Non-pigmented ciliary epithelial cell (primary cell): ENCODE measurements at places on chromosomes 16 and 17.

DNA sequence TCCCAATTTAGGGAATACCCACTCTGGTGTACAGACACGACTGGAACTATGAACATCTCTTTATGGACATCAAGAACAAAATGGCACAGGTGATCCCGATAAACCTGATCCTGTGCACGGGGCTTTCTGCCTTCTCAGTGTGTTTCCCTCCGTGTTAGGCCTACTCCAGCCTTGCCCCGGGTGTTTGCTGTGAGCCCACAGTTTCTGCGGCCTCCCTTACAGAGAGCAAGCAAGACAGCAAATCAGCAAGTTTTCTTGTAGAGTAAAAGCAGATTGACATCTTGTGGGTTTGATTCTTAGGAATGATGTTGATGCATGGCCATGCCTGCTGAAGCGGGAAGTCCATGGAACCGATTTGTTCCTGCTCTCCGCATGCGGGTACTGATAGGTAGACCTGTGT lies 26.4 kb upstream of the ENDOV start:
- DNase-seq: no peak

DNA sequence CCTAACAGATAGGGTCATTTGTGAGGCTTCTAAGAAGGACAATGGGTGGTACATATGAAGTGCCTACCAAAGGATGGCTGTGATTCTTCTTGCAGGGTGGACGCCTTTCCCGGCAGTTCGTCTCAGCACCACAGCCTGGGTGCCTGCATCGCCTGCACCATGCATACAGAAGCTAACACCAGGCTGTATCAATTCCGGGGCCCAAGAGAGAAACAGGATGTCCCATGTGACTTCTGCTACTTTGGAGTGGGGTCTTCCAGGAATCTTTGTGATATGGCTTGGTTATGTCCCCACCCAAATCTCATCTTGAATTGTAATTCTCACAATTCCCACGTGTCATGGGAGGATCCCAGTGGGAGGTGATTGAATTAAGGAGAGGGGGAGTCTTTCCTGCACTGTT lies 251.6 kb upstream of the TNRC6C start:
- DNase-seq: no peak

DNA sequence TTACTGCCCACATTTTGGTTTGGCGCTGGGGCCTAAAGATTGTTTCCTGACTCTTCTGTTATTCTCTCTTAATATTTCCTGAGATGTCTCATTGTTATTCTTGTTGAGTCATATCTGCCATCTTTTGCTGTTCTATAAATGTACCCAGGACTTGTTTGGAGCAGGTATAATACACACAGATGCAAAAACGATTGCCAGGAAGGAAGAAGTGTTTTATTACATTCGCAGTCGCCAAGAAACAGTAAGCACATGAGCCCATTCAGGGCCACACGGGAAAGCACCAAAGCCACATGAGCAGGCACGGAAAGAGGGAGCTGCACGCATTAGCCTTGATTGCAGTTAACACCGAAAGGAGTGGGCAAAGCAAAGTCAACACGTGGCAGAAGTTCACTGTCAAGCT lies 70.2 kb downstream of the ARHGAP44 start:
- no peak for DNase-seq

GRCh38 chr17:7572588-7573323 lies 6.7 kb upstream of the CD68 start:
- peak; percentile 97 for DNase-seq

- DNase-seq: no peak
These were observed 3.2 kb downstream of the NTN1 start for GRCh38 chr17:9024497-9024896.

- no peak for DNase-seq
These were observed 42.7 kb downstream of the CMIP start for GRCh38 chr16:81487301-81487720.

DNA sequence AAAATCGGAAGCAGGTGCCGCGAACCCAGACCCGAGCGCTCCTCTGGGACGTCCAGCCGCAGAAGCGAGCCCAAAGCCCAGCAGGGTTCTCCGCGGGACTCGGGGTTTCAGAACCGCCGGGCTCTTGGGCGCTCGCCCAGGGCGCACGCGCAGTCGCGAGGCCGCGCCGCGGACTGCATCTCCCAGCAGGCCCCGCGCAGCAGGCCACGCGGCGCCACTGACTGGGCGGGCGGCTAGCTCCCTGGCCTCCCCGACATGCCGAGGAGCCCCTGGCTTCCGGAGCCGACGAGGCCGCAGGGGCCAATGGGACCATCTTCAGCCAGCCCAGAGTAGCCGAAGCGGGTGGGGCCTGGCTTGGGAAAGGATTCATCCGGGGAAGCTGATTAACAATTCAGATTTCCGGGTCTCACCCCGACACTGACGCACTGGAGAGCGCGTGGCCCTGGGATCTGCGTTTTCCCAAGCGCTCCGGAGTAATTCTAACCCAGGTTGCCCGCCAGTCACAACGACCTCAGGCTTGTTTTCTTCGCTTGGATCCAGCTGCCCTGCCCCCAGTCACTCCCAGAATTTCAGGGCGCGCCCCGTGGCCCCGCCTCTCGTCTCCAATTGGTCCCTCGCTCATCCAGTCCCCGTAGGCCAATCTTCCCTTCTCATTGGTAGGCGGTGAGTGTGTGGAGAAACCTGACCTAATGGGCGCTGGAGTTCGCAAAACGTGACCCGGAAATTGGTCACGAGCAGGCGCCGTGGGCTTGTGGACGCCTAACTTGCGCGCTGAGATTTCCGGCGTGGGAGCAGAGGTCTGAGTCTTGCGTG lies at the start of gene ZNF263:
Gene ZNF263, plus strand, starts transcription at position 762 of the 813 bp plus-strand sequence. CDS start 328 bp downstream, outside the sequence.
- DNase-seq: peak; percentile 90

DNA sequence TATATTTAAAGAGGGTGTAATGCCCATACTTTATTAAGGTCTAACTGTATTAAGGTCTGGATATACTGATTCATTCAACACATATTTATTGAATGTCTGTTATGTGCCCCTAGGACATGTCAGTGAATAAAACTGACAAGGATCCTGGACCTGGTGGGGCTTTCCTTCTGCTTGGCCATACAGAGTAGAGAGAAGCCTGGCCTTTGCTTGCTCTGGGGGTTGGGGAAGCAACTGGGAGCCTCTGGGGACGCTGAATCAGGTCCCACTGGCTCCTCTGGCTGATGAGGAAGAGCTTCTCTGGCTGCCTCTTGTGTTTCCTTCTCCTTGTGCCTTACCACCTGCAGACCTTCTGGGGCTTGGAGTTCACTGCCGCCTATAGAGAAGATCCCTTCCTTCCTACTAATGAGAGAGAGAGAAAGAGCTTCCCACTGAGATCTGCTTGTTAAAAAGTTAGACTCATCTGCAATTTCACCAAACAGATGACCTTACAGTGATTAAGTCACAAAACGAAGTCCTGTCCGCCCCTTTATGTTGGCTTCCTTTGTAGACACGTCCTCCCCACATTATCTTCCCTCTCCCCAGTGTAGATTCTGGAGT lies 49.7 kb downstream of the MSI2 start:
- no peak for DNase-seq

DNA sequence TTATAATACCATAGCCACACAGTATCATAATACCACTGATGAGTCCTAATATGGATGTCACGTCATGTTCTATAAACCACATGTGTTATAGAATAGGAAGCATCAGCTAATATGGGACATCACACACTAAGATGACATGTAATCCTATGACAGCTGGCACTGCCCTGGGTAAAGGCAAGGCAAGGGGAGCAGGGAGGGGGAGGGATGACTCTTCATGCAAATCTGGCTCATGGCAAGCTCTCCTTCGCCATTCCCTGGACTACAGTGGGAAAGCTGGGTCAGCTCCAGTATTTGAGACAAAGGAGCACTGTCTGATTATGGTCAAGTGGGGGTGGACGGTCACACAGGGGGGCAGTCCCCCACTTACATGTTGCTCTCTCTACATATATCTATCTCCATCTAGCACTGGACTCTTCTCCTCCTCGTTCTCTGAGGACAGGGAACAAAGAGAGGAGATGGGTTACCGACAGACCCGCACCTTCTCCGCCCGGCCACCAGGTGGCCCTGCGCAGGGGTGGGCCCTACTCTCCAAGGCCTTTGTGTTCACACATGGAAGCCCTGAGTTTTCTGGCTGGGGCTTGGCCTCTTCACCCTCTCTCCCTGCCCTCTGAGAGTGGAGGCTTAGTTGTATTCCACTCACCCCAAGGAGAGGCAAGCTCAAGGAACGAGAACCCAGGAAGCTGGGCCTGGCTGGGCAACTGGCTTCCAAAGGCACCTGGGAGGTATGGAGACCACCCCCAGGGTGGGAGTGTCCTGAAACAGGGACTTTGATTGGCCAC lies 23.4 kb upstream of the MPO start:
- DNase-seq: no peak

GRCh38 chr16:76268824-76269223 lies 8.4 kb upstream of the CNTNAP4 start:
- no peak for DNase-seq

DNA sequence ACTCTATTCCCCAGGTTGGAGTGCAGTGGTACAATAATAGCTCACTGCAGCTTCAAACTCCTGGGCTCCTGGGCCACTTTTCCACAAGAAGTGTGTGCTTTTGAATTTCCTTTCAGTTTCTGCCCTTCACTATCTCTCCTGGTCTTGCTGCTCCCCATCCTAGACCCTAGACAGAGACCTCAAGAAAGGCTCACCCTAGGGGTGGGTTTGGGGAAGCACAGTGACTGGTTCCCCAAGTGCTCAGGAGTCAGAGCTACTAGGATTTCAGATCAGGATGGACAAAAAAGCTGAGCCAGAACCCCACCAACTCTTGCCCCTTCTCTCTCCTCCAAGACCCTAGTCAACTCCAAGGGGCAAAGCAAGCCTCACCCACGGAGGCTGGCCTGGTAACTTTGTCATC lies 1.6 kb upstream of the SEBOX start:
- no peak for DNase-seq

DNA sequence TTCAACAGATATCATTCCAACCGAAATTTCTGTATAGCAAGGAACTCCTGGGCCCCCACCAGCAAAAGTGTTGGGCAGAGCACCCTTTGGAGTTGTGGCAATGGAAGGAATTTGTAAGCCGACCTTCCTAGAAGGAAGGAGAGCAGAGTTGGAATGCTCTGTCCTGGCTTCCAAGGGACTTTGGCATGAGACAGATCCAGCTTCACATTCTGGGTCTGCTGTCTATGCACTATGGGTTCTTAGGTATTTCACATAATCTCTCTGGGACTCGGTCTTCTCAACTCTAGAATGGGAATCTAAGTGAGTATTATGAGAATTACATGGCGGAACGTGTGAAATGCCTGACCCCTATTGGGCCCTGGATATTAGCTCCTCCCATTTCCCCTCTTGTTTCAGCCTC lies 63.2 kb upstream of the MARCHF10 start:
- DNase-seq: no peak

GRCh38 chr17:55433629-55434422 lies 12.2 kb upstream of the MMD start:
- peak; percentile 82 for DNase-seq

- no peak for DNase-seq
These were observed 292.0 kb downstream of the FOXL1 start for GRCh38 chr16:86870380-86870779.

- DNase-seq: no peak
These were observed 78.6 kb upstream of the CDH5 start for GRCh38 chr16:66287926-66288325.

DNA sequence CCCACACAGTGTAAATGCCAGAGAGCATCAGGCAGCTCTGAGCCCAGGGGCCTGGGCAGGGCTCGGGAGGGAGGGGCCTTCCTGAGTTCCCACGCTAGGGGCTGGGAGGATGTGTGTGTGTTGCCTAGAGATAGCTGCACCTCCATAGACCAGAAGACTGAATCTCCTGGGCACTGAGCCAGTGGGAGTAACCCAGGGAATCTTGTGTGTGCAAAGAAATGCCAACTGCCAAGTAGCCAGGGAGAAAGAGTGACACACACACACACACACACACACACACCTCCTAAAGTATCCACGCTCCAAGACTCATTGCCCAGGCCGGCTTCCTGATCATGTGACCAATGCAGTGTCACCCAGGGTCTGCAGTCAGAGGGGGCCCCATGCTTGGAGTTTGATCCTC lies 166.2 kb upstream of the RPL38 start:
- no peak for DNase-seq

DNA sequence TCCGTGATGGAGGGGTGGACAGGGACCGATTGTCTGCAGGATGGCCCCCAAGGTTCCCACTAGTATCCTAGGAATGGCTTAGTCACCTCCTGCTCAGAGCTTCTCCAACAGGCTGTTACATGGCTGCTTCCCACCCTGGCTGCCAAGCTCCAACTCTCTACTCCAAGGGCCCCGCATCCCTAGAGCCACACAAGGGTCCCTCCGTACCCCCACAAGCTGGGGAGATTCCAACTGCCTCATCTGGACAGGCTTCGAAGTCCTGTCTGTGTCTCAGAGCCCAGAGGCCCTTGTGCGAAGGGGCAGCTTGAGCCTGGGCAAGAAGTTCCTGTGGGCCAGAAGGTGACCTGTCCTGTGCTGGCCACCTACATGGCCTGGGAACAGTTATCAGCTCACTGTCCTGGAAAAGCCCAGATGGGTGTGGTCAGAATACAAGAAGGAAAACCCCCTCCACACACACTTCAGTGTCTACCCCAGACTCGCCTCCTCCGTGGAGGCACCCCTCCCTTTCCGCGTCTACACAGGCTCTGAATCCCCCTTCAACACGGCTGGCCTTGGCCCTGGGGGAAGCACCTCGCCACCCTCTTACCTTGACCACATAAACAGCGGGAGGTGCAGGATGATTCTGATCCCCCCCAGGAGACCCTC lies 586 bp downstream of the MEAK7 start:
- DNase-seq: no peak

DNA sequence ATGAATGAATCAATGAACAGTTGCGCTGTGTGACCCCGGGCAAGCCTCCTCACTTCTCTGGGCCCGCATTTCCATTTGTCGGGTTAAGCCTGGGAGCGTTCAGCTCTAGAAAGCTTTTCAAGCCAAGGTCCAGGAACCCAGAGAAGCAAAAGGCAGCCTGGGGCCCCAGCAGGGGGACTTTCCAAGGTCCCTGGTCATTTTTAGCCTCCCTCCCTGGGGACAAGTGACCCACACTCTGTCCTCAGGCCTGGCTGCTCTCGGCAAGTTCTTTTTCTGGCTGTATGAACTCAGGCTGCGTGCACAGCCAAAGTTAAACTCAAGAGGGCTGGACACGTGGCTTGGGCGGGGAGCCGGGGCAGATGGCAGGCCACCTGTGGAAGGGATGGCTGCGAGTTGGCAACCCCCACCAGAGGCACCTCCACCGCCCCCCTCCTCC lies 41.4 kb upstream of the CIBAR2 start:
- no peak for DNase-seq

DNA sequence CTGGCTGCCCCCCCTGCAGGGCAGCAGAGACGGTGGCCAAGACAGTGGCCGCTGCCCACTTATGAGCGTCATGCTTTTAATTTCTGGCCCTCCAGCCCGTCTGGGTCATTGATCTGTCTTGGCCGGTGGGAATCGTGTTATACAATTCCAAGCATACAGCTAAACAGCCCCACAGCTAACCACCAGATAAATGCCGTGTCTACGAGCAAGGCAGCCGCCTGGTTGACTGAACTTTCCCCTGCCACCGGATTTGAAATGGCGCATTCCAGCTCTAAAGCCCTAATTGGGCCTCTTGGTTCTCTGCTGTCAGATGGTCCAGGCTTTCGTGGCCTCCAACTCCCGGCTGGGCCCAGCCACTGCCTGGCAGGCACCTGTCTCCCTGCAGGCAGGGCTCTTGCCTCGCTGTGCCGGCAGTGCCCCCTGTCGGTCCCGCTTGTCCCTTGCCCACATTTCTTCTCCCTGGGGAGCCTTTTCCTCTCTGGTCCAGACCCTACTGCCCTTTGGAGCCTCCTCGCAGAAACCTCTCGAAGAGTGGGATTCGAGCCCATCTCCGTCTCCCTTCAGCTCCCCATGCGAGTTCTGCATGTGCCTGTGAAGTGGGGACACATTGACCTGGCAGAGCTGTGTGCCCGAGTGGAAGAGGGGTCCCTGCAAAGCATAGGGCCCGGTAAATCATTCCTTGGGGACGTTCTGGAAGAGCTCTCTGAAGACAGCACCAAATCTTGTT lies 1.8 kb upstream of the RBFOX3 start:
- DNase-seq: no peak
